ENCODE measurements at places on chromosomes 13 and 19.

- no peak for DNase-seq
Observed at GRCh38 chr13:20501120-20501519, 24.5 kb downstream of the CRYL1 start.

DNA sequence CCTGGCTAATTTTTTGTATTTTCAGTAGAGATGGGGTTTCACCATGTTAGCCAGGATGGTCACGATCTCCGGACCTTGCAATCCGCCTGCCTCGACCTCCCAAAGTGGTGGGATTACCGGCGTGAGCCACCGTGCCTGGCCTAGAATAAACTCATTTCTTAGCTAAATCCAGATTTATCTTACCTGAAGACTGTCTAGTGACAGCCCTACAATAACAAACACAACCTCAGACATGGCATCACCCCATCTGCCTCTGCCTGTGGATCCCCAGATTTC, 5.0 kb downstream of the ZNF44 start:
- no peak for DNase-seq

- no peak for DNase-seq
Observed at GRCh38 chr19:55240713-55241020, 12.1 kb upstream of the TMEM86B start.

GRCh38 chr13:99572131-99572530, 70.9 kb downstream of the TM9SF2 start:
- no peak for DNase-seq

DNA sequence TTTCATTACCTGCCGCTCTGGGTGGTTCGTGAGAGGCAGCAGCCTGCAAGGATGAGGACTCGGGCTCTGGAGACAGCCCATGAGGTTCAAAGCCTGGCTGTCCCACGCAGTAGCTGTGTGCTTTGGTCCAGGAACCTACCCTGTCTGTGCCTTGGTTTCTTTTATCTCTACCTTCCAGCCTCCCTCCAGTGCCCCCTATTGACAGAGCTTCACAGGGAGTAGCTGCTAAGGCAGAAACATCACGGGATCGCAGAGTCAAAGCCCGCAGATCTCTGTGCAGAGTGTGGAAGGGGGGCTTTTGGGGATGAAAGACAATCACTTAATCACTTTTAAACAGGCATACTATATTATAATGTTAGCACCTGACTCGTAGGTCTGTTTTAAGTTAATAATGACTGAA, 16.2 kb downstream of the ZNF71 start:
- DNase-seq, result no peak

GRCh38 chr13:101572456-101572855, 120.0 kb downstream of the ITGBL1 start:
- no peak for DNase-seq

DNA sequence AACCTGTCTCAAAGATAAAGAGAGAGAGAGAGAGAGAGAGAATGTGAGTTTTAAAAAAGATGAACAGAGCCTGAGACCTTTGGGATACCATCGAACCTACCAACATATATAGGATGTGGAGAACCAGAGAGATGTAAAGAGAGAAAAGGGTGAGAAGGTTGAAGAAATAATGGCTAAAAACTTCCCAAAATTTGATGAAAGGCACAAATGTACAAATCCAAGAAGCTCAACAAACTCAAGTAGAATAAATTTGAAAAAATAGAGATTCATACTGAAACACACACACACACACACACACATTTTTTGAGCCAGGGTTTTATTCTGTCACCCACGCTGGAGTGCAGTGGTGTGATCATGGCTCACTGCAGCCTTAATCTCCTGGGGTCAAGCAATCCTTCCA, 16.3 kb downstream of the ZNF558 start:
- no peak for DNase-seq

DNA sequence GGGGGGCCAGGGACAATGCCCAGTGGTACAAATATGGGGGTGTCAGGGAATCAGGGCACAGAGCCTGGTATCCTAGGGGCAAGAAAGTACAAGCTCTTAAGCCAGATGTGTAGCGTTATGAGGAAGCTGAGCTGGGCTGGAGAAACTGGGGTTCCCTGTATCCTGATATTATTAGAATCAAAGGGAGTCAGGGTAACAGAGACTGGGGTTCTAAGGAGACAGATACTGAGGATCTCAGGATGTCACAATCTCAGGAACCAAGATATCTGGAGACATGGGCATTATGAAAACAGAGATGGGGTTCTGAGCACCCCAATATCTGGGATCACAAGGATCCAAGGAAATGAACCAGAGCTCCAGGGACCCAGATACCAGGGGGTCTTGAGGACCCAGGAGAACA, 784 bp downstream of the BCL3 start:
- DNase-seq, result no peak

DNA sequence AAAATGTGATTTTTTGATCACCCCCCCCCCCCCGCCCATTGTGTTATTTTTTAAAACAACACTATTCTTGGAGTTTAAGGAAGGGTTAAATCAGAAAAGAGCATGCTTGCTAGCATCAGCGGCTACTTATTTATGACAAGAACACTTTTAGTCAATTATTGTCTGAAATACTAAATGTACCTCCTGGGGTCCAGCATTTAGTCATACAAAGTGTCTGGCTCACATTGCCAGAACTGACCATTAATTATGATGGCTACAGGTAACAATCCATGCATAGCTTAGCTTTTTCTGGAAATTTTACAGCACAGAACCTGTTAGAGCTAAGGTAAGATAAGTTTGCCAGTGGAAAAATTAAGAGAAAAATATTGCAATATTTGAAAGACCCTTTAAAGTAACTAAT, 90.1 kb downstream of the PCDH9 start:
- no peak for DNase-seq

- no peak for DNase-seq
Observed at GRCh38 chr13:46550822-46551221, 2.1 kb upstream of the LRCH1 start.

DNA sequence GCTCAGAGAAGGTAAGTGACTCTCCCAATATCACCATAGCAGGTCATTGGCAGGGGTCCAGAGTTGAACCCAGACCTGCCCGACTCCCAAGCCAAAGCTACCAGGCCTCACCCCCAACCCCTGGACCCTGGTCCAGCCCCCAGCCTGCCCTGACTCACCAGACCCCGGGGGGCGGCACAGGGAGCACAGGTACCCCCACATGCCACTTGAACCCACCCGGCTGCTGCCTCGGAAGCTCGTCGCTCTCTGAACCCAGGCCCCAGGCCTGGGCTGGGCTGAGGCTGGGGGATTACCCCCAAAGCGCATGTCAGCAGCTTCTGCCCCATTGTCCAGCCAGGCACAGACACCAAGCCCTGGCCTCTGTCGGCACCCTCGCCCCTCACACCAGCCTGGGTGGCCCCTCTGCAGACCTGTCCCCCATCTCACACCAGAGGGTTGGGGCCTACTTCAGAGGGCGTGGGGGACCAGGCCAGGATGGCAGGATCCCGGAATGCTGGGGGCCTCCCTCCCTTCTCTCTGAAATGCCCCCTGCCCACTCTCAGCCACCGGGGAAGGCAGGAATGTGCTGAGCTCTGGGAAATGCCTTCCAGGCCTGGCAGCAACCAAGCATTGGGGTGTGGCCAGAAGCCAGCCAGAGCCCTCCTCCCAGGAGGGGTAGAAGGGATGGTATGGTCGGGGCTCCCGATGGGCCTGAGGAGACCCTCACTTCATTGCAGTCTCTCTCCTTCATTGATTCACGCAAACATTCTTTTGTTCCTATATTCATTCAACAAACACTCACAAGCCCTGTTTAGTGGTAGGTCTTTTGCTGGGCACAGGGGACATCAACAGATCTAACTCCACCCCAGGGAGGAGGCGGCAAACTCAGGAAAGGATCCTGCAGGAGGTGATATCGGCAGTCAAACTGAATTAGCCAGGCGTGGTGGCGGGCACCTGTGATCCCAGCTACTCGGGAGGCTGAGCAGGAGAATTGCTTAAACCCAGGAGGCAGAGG, 1.7 kb upstream of the PRX start:
- DNase-seq, result no peak

- DNase-seq, result no peak
Observed at GRCh38 chr13:82436099-82436585, 1446.1 kb downstream of the SLITRK1 start.

GRCh38 chr19:10505583-10506229, 2.5 kb upstream of the KEAP1 start:
- peak; percentile 91 for DNase-seq

- DNase-seq, result peak; percentile 54
Observed at GRCh38 chr13:44413095-44413494, 39.5 kb downstream of the SERP2 start.

DNA sequence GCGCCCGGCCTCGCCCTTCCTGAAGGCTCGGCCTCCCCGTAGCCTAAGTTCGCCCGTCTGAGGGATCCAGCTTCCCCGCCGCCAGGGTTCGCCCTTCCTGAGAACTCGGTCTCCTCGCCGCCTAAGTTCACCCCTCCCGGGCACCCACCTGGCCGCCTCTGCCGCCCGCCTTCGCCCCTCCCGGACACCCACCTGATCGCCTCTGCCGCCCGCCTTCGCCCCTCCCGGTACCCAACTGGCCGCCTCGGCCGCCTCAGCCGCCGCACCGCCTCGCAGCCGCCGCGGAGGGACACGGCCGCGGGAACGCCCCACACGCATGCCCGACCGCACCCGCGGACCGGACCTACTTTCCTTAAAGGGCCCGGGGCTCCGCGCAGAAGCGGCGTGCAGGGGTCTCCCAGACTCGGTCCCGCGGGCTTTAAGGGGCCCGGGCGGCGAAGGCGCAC, at the start of gene MOB3A:
Gene MOB3A, minus strand, starts transcription at position 293 of the 446 bp plus-strand sequence. CDS start 17,766 bp downstream, outside the sequence.
- DNase-seq, result peak; percentile 96

DNA sequence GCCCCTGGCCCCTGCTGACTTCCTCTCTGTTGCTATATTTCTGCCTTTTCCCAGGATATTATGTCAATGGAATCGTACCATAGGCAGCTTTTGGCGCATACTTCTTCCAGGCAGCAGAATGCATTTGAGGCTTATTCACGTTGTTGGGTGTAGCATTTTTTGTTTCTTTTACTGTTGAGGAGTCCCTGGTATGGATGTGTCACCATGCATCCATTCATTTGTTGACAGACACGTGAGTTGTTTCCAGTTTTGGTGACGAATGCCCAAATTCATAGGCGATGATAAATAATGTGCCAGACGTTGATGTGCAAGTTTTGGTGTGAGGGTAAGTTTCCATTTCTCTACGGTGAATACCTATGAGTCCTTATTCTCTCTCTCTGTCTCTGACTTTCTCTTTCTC, 5.0 kb downstream of the NFILZ start:
- DNase-seq, result no peak

GRCh38 chr13:28313579-28313978, 175.2 kb downstream of the PAN3 start:
- DNase-seq, result peak; percentile 74

GRCh38 chr13:95499811-95500712, 52.5 kb upstream of the CLDN10 start:
- peak; percentile 65 for DNase-seq

DNA sequence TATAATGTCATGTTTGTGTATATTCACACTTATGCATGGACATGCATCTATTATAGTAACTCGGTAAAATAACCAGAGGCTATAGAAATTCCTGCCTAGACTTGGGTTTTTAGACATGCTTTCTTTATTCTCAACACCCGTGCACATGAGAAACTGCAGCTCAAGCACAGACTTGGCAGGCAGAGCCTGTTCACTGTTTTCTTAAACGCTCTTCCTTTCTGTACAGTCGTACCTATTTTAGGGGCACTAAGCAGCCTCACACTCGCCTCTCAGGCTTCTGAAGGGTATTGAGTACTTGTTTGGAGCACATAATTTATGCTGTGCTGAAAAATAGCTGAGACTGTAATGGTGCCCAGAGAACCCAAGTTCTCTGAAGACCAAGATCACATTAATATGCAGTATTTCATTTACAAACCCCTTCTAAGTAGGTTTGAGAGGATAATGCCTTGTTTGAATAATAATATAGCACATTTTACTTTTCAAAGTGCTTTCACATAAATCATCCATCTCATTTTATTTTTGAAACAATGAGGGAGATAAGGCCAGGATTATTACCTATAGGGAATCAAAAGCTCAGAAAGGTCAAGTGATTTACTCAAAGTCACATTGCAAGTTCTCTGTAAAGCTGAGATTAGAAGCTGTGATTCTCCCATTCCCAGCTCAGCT, 429.9 kb downstream of the SPRY2 start:
- DNase-seq, result no peak

DNA sequence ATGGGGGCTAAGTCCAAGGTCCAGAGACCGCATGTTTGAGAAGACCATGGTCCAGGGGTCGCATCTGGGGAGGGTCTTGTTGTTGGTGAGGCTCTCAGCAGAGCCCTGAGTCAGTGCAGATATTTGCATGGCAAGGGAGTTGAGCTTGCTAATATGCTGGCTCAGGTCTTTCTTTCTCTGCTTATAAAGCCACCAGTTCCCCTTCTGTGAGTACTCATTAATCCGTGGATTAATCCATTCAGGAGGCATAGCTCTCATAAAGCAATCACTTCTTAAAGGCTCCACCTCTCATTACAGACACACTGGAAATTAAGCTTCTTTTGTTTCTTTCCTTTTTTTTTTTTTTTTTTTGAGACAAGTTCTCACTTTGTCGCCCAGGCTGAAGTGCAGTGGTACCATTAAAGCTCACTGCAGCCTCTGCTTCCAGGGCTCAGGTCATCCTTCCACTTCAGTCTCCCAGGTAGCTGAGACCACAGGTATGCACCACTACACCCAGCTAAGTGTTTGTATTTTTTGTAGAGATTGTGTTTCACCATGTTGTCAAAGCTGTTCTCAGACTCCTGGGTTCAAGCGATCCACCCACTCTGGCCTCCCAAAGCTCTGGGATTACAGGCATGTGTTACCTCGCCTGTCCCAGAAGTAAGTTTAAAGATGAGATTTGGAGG, 216.4 kb downstream of the SLITRK5 start:
- no peak for DNase-seq

DNA sequence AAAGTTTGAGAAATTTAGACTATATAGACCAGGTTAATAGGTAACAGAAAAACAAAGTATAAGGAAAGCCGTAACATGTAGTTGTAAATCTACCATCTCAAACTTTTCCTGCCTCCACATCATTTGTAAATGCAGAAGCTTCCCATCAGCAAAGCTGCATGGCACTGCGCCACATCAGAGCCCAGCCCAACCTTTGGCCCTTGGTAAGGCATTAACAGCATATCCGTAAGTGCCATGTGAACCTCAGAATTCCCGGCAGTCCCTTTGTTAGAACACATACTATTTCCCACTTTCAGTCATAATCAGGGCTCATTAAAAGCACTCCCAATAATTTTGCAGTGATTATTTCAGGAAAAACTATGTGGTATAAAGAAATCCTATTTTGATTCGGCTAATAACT, 51.6 kb downstream of the MPHOSPH8 start:
- no peak for DNase-seq

- peak; percentile 83 for DNase-seq
Observed at GRCh38 chr19:55146078-55146704, 2.8 kb downstream of the TNNT1 start.

- no peak for DNase-seq
Observed at GRCh38 chr19:9849791-9850190, 14.7 kb downstream of the PIN1 start.

GRCh38 chr19:18776736-18777135, 14.4 kb downstream of the COMP start:
- no peak for DNase-seq

DNA sequence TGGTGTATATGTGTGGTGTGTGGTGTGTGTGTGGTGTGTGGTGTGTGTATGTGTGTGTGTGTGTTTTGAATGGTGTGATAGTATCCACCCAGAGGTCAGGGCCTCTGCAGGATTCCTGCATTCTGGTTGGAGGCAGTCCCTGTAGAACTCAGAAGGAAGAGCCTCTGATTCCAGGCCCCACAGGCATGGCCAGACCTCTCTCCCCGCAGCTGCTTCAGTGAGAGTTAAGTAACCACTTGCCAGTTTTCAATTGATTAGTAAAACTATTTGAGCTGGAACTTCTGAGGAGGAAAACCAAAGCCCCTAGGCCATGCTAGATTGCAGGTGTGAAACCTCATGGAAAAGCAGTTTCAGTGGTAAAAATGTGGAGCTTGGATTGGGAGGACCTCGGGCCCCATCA, 2.1 kb downstream of the ATP12A start:
- no peak for DNase-seq

Data from hematopoietic multipotent progenitor cell treated with erythropoietin and hydrocortisone succinate and interleukin-3 and kit ligand, for 4 days (in vitro differentiated cells).